ENCODE measurements at places on chromosomes 6 and 20. TPM values are rescaled to one million over a fixed set of nuclear protein-coding genes. Genes with fewer than 3 reads are reported as not detected.

GRCh38 chr6:56532766-56533551 is 109.7 kb downstream of the DST start:
- DNase-seq: no peak
- no peak overlapping the region for H3K27ac ChIP-seq
- H3K27me3 ChIP-seq: no peaks in the 10 kb centered on the region
- H3K4me3 ChIP-seq: no peak overlapping the region

- no peaks in the 10 kb centered on the region for H3K27me3 ChIP-seq
Measured at GRCh38 chr6:28720357-28721231, 194.9 kb downstream of the GPX5 start.

GRCh38 chr20:3753098-3753497 is 14.5 kb downstream of the ADISSP start:
- no peaks in the 10 kb centered on the region for H3K27me3 ChIP-seq
- H3K4me1 ChIP-seq: no peaks in the 10 kb centered on the region
- peak; percentile 32 for DNase-seq
- H3K36me3 ChIP-seq: peaks cover 4% of the 10 kb centered on the region
- no peak overlapping the region for H3K27ac ChIP-seq

DNA sequence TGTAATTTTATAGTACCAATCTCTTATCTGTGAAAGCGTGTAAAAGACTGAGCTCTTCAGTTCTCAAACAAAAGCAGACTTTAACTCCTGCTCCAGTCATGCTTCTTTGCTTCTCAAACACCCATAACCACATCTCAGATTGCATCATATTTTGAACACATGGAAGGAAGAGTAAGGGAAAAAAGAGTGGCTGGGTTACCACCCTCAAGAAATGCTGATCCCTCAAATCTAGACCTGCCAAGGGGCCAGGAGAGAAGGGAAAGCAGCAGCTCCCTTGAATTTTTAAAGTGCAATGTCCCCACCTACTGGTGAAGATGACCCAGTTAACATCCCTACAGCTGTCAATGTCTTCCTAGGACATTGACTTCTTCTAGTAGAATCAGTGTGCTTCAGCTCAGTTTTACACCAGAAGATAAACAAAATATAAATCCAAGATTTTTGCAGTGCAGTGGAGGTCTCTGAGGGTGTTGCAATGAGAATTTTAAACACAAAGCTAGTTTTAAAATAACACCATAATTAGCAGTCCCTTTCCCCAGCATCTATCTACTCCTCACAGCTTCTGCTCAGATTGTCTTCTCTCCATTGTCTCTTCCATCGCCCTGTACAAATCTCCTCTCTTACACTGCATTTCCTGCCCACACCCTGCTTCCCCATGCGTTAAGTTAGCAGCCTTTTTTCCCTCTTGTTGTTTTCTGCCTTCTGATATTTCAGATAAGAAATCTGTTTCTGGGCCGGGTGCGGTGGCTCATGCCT is 22.6 kb upstream of the HLA-DQB2 start:
- H3K36me3 ChIP-seq: no peaks in the 10 kb centered on the region
- no peak for DNase-seq
- H3K27ac ChIP-seq: no peak overlapping the region
- no peak overlapping the region for H3K4me3 ChIP-seq

- no peaks in the 10 kb centered on the region for H3K27me3 ChIP-seq
- H3K4me1 ChIP-seq: no peaks in the 10 kb centered on the region
- no peak for DNase-seq
- no peak overlapping the region for H3K27ac ChIP-seq
- H3K4me3 ChIP-seq: no peak overlapping the region
Measured at GRCh38 chr6:26575494-26575939, 21.2 kb upstream of the ABT1 start.

DNA sequence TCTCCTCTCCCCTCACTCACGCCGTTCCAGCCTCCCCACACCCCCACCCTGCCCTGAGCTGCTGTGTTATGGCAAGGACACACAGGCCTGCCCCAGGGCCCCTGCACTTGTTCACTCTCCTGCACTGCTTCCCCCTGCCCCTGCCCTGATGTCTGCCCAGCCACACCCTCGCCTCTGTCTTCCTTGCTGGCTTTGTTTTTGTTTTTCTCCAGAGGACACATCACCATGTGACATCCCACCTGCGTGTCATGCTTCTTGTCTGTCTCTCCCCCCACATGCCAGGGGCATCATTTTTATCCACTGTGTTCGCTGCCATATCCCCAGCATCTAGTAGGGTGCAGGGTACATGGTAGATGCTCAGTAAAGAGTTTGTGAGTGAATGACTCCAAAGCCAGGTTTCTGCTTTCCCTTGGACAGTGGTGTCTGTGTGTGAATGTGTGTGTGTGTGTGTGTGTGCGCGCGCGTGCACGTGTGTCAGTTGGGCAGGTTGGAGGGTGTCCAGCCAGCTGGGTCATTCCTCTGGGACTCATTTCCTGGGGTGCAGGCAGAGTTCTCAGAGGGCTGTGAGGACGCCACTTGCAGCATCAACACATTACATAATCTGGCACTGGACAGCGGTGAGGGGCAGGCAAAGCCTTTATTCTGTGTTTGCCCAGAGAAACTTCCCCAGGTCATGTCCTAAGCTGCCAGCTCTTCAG is 60.6 kb downstream of the STK35 start:
- H3K36me3 ChIP-seq: no peaks in the 10 kb centered on the region
- H3K27me3 ChIP-seq: peaks cover 15% of the 10 kb centered on the region
- H3K27ac ChIP-seq: no peak overlapping the region
- no peak for DNase-seq

The TMEM181 gene
- total RNA-seq: 41.3 TPM

GRCh38 chr20:23542801-23543200 is 25.5 kb downstream of the CST9L start:
- no peaks in the 10 kb centered on the region for H3K36me3 ChIP-seq
- H3K27me3 ChIP-seq: no peaks in the 10 kb centered on the region
- H3K4me3 ChIP-seq: no peak overlapping the region
- no peak overlapping the region for H3K27ac ChIP-seq

- peaks cover 48% of the 10 kb centered on the region for H3K36me3 ChIP-seq
- no peak for DNase-seq
- H3K4me1 ChIP-seq: no peaks in the 10 kb centered on the region
- no peak overlapping the region for H3K4me3 ChIP-seq
Measured at GRCh38 chr6:490251-491037, 98.9 kb downstream of the IRF4 start.

DNA sequence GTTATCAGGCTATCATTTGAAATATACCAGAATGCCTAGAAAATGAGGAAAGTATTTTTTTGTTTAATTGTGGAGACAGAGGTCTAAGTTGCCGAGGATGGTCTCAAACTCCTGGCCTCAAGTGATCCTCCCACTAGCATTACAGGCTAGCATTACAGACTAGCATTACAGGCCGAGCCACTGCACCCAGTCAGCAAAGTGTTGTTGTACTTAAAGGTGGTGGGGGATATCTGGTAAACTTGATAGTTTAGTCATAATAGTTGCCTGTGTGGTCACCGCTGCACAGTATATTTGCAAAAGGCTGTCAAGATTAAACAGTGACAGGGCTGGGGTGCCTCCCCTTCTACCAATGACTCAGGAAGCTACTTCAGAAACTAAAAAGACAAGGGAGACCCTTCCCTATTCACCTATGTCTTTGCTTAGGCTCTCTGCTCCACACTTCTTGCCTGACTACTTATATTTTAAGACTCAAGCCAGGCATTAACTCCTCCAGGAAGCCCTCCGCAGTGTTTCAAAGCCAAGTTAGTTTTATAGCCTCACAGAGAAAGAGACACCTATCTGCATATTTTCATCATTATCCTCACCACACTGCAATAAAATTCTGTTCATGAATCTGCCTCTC is 3.1 kb upstream of the AKIRIN2 start:
- peaks cover 29% of the 10 kb centered on the region for H3K4me1 ChIP-seq
- peak overlapping the region; percentile 60 for H3K27ac ChIP-seq
- no peak overlapping the region for H3K4me3 ChIP-seq
- peak; percentile 83 for DNase-seq
- H3K36me3 ChIP-seq: peaks cover 14% of the 10 kb centered on the region

The OPRM1 gene
- not detected for total RNA-seq

DNA sequence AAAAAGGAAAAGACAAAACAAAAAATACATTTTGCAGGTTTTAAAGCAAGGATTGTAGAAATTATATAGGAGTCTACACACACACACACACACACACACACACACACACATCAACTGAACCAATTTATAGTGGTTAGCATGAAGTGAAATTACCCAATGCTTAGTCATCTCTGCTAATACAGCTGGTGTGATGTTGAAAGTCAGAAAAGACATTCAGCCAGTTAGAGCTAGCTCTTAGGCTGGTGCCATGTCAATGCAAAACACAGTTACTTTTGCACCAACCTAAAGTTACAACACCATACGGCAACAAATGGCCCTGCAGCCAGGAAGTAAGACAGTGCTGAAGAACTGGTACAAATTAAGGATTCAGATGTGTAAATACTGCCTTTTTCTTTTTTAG is 15.2 kb downstream of the FAM210B start:
- no peak overlapping the region for H3K27ac ChIP-seq
- peaks cover 97% of the 10 kb centered on the region for H3K36me3 ChIP-seq
- no peak for DNase-seq

DNA sequence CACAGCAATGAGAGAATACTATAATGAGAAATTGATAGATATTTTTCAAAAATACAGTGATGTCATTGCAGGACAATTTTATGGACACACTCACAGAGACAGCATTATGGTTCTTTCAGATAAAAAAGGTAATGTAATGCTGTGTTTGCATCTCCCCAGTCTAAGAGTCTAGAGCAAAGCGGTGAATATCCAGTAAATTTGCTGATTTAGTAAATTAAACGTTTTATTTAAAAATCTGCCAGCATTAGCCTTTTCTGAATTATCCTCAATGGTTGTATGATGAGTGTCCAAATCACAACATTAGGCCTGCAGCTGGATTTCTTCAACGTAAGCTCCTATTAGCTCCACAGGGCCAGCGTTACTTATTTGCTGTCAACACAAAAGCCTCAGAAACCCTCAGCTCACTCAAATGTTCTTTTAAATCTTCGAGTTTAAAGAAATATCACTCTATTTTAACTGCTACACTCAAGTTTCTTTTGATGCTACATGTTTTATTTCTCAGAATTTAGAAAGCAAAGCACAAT is 16.0 kb downstream of the SMPDL3A start:
- H3K36me3 ChIP-seq: no peaks in the 10 kb centered on the region
- no peaks in the 10 kb centered on the region for H3K27me3 ChIP-seq
- no peak overlapping the region for H3K4me3 ChIP-seq
- H3K4me1 ChIP-seq: peaks cover 28% of the 10 kb centered on the region

The DEFB132 gene
- not detected for total RNA-seq

The ABHD16A gene
- 37.6 TPM for total RNA-seq

DNA sequence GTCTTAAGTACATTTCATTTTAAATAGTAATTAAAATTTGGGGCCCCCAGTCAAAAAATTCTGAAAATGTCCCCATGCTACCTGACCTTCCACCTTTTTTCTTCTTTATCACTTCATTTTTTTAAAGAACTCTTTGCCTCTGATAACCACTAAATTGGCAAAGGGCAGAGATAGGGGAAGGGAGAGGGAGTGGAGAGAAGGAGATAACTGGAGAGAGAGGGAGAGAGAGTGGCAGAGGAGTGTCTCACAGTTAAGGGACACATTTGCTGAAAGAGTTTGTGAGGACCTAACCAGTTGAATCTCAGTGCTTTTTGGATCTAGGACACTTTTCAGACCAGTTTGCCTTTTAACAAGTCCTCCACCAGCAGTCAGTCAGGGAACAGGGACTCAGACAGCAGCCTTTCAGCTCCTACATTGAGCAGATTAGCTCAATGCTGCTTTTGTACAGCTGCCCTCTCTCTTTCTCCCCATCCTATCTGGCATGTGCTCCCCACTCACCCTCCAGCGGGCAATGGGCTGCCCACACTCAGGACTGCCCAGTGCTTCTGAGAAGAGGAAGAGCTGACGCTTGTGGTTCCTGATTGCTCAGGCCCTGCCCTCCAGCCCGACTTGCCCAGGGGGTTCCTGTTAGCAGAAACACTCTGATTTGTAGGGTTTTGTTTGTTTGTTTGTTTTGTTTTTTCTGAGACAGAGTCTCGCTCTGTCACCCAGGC is 14.4 kb downstream of the ARMC2 start:
- DNase-seq: no peak
- no peaks in the 10 kb centered on the region for H3K27me3 ChIP-seq
- H3K36me3 ChIP-seq: no peaks in the 10 kb centered on the region
- H3K4me1 ChIP-seq: no peaks in the 10 kb centered on the region
- no peak overlapping the region for H3K27ac ChIP-seq
- H3K4me3 ChIP-seq: no peak overlapping the region

The GRIK2 gene
- 0.97 TPM for total RNA-seq

The SAMD5 gene
- 16.2 TPM for total RNA-seq

- H3K36me3 ChIP-seq: peaks cover 10% of the 10 kb centered on the region
- peak overlapping the region; percentile 97 for H3K4me3 ChIP-seq
- H3K27me3 ChIP-seq: no peaks in the 10 kb centered on the region
Measured at GRCh38 chr6:149318581-149319286, 1.2 kb downstream of the TAB2 start.

GRCh38 chr6:28558629-28559028 is 32.9 kb downstream of the GPX5 start:
- no peak overlapping the region for H3K27ac ChIP-seq
- H3K27me3 ChIP-seq: no peaks in the 10 kb centered on the region
- H3K4me3 ChIP-seq: no peak overlapping the region
- no peaks in the 10 kb centered on the region for H3K36me3 ChIP-seq

DNA sequence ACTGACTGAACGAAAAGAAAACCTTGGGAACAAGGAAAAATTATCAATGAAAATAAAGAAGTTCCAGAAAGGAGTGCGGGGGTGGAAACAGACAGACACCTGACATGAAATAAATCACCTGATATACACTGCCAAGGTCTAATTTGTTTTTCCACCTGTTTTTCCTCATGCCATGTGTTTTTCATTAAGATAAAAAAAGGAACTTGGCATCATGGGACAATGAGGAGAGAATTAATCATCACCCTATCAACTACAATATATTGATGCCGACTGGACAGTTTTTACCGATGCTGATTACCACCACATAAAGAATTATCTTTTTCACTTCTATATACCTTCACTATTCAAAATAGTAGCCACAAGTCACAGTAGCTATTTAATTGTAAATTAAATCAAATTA is 233.2 kb downstream of the ARHGAP18 start:
- DNase-seq: no peak
- H3K4me3 ChIP-seq: no peak overlapping the region
- H3K27me3 ChIP-seq: no peaks in the 10 kb centered on the region
- H3K36me3 ChIP-seq: no peaks in the 10 kb centered on the region

DNA sequence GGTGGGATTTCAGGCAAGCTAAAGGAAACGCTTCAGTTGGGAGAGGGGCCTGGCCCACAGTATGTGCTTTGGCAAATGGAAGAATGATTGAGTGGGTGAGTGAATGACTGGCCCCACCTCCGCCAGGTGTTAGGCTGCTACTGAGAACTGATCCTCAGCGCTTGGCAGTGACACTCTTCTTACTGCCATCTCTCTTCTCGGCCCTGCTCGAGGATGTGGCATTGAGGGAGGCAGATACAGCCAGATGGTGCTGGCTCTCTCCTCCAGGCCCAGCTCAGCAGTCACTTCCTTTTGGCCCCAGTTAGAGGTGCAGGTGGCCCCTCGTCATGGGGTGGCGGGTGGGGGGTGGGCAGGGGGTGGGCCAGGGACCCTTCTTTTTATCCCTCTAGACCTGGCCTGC is 38.9 kb upstream of the KCNK5 start:
- H3K4me3 ChIP-seq: no peak overlapping the region
- H3K27ac ChIP-seq: no peak overlapping the region
- H3K4me1 ChIP-seq: no peaks in the 10 kb centered on the region
- no peaks in the 10 kb centered on the region for H3K27me3 ChIP-seq
- no peak for DNase-seq
- H3K36me3 ChIP-seq: no peaks in the 10 kb centered on the region

Data from SJSA1 (cell line).